ENCODE measurements at places on chromosomes 4 and X. TPM values are rescaled to one million over a fixed set of nuclear protein-coding genes. Genes with fewer than 3 reads are reported as not detected.

The TXK gene
- total RNA-seq, result 18.5 TPM

The SASH3 gene
- total RNA-seq, result 245 TPM

The MAGEA8 gene
- not detected for total RNA-seq

The GLOD5 gene
- total RNA-seq, result not detected

The SFRP2 gene
- not detected for total RNA-seq

The NIPAL1 gene
- total RNA-seq, result 0.78 TPM

The NOX1 gene
- not detected for total RNA-seq

- no peak for DNase-seq
- no peaks in the 10 kb centered on the region for H3K27me3 ChIP-seq
These were observed 77.6 kb upstream of the RAB40AL start for GRCh38 chrX:102859550-102859871.

DNA sequence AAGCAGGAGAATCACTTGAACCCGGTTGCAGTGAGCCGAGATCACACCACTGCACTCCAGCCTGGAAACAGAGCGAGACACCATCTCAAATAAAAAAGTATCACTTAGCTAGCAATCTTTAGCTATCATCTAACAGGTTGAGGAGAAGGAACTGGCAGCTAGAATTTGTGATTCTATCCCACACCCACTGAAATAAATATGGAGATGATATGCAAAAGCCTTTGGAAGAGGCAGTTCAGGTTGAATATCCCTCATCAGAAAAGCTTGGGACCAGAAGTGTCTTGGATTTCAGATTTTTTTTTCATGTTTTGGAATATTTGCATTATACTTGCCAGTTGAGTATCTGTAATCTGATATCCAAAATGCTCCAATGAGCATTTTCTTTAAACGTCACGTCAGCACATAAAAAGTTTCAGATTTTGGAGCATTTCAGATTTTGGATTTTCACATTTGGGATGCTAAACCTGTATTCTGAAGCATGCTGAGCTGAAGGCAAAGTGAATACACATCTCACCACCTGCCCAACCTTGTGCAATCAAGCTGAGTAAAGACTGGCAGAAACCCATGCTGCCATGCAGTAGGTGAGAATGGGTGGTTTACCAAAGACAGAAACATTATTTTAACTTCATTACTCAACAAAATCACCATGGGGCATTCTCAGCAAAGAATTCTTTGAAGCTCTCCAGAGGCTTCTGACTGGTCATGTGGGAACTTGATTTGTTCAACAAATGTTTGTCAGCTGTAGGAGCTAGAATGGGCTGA, 159.3 kb downstream of the SH3KBP1 start:
- H3K36me3 ChIP-seq, result peaks cover 19% of the 10 kb centered on the region
- no peaks in the 10 kb centered on the region for H3K27me3 ChIP-seq
- peaks cover 66% of the 10 kb centered on the region for H3K4me1 ChIP-seq

- peaks cover 12% of the 10 kb centered on the region for H3K4me1 ChIP-seq
- H3K36me3 ChIP-seq, result no peaks in the 10 kb centered on the region
- H3K4me3 ChIP-seq, result no peak overlapping the region
- peaks cover 16% of the 10 kb centered on the region for H3K27me3 ChIP-seq
- no peak overlapping the region for H3K27ac ChIP-seq
- no peak for DNase-seq
These were observed 66.1 kb upstream of the HGFAC start for GRCh38 chr4:3375688-3376087.

- DNase-seq, result no peak
- no peaks in the 10 kb centered on the region for H3K4me1 ChIP-seq
- H3K27ac ChIP-seq, result no peak overlapping the region
These were observed 2387.7 kb upstream of the TENM3 start for GRCh38 chr4:179855469-179855868.

- no peak overlapping the region for H3K27ac ChIP-seq
- no peaks in the 10 kb centered on the region for H3K27me3 ChIP-seq
- peaks cover 2% of the 10 kb centered on the region for H3K4me1 ChIP-seq
- DNase-seq, result no peak
- no peaks in the 10 kb centered on the region for H3K36me3 ChIP-seq
These were observed 156.6 kb upstream of the FTHL17 start for GRCh38 chrX:31228415-31228832.

- no peak overlapping the region for H3K4me3 ChIP-seq
- H3K36me3 ChIP-seq, result peaks cover 81% of the 10 kb centered on the region
- H3K27ac ChIP-seq, result no peak overlapping the region
- no peak for DNase-seq
- H3K4me1 ChIP-seq, result peaks cover 43% of the 10 kb centered on the region
These were observed 4.0 kb downstream of the LAP3 start for GRCh38 chr4:17580969-17581368.

DNA sequence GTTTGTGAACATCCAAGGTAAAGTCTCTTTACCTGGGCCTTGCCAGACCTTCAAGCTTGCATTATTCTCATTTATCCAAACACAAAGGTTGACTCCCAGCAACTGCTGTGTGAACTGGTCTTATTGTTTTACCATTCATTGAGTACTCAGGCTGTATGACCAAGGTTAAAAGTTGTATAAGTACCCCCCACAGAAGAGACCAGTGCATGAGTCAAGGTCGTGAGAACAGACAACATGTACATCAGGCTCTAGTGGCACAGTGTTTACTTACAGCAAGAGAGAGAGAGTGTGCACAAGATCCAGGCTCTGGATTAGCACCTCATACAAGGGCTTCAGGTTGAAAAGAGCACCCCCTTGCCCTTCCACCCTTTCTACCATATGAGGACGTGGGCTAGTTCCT, 77.4 kb upstream of the EFNB1 start:
- no peaks in the 10 kb centered on the region for H3K36me3 ChIP-seq
- no peaks in the 10 kb centered on the region for H3K27me3 ChIP-seq
- H3K4me3 ChIP-seq, result no peak overlapping the region
- no peaks in the 10 kb centered on the region for H3K4me1 ChIP-seq

DNA sequence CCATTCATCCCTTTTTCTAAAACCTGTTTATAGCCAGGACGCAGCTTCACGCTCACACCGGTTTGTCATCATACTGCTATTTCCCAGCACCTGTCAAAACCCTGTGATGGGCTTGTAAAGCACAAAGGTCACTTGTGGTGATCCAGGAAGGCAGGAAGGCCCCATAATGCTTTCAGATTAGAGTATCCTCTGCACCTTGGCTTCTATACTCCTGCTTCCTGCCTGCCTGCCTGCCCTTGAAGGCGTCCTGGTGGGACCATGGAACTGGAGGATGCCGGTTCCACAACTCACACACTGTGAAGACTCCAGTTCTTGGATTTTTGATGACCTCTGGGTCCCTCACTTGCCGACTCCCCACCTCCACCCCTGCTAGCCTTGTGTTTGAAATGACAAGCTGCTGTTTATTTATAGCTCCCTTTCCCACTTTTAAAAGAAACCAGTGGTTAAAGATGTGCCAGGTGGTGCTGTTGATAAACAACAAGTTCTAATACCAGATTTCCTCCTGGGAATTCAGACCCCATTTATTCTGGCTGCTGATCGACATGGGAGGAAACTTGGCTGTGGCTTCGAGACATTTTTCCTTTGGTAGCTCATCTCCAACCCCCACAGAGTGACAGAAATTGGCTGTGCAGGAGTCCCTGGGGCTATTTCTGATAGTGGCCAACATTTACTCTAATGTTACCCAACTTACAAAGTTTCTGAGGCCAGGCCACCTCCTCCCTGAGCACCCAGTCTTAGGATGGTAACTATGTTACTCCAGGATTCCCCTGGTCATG, 211.5 kb downstream of the KDR start:
- H3K27me3 ChIP-seq, result no peaks in the 10 kb centered on the region
- no peak overlapping the region for H3K27ac ChIP-seq
- no peaks in the 10 kb centered on the region for H3K4me1 ChIP-seq
- DNase-seq, result no peak

DNA sequence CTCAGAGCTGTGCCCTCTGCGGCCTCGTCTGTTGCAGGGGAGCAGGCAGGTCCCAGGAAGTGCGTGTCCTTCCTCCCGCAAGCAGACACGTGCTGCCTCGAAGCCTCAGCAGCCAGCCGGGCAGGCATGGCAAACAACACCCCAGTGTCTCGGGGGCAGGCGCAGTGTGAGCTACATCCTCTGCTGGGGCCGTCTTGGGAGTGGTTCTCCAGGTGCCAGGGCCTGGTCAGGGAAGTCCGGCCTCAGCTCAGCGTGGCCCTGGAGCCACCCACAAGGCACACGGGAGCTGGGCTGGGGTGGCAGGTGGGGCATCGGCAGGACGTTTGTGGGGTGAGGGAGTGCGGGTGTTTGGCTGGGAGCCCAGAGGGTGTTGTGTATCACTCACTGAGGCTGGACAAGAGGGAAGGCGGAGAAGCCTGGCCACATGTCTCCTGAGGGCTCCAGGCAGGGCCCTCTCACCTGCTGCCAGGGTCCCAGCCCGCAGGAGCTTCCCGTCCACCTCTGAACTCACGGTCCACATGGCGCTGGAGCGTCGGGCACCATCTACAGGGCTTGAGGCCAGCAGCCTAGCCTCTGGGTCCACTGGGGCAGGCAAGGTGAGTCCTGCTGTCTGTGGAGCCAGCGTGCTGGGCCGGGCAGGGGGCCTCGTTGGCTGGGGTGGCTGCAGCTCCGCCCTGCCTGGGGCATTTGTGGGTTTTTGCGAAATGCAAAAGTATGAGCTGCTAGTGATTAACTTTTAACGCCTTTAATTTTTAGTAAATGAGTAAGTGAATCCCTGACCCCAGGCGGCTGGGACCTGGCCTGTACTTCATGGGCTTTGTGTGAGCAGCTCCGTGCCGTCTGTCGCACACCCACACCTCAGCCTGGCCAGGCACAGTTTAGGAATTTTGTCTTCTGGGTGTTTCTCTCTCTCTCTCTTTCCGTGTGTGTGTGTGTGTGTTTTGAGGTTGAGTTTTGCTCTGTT, 17.3 kb upstream of the UVSSA start:
- H3K4me1 ChIP-seq, result peaks cover 36% of the 10 kb centered on the region
- peaks cover 37% of the 10 kb centered on the region for H3K36me3 ChIP-seq
- H3K27me3 ChIP-seq, result no peaks in the 10 kb centered on the region
- peak overlapping the region; percentile 40 for H3K4me3 ChIP-seq

All from activated CD4-positive, alpha-beta memory T cell treated with anti-CD3 and anti-CD28 coated beads, Interleukin-2, amount 10 ng/mL, durations not matched to agents 7 days and 5 days (primary cell).